Endothelial cell (in vitro differentiated cells): ENCODE measurements at places on chromosomes 5 and 9. TPM values are rescaled to one million over a fixed set of nuclear protein-coding genes. Genes with fewer than 3 reads are reported as not detected.

Gene COL23A1
- 75.2 TPM for total RNA-seq

Gene C9orf72
- 14.7 TPM for total RNA-seq

Gene SRP19
- 42.7 TPM for total RNA-seq

Gene SLC1A3
- 4.0 TPM for total RNA-seq

Gene ACOT12
- total RNA-seq = not detected

Gene SHC3
- 6.5 TPM for total RNA-seq

Gene INSL6
- total RNA-seq = not detected

DNA sequence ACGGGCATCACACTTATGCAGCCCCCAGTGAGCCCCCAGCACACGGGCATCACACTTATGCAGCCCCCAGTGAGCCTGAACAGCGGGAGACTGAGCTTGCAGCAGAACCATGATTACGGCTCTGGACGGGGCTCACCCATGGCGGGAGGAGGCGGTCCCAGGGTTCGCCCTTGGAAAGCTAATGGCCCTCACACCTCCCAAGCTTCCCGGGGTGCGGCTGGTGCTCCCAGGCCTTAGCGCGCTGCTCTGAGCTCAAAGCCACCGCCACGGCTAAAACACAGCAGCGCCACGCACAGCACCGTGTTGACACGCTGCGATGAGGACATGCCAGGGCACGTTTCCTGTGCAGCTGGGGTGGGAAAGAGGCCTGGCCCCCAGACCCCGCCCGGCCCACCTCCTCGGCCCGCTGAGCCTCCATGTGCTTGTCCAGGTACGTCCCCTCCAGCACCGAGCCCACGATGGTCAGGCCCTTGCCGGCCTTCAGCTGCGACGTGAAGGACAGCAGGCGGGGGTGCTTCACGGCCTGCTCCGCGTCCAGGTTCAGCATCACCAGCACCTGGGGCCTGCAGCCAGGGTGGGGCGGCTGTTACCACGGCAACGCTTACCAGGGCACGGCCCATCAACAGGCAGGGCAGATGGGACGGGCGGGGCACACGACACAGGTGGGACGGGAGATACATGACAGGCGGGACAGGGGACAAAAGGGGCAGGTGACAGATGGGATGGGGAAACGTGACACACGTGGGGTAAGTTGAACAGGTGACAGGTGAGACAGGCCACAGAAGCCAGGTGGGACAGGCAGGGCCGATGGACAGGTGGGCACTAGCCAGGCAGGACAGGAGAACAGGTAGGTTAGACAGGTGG, 38.4 kb downstream of the SLC12A7 start:
- peaks cover 3% of the 10 kb centered on the region for H3K27me3 ChIP-seq
- peaks cover 2% of the 10 kb centered on the region for H3K36me3 ChIP-seq
- DNase-seq = no peak
- no peak overlapping the region for H3K27ac ChIP-seq

DNA sequence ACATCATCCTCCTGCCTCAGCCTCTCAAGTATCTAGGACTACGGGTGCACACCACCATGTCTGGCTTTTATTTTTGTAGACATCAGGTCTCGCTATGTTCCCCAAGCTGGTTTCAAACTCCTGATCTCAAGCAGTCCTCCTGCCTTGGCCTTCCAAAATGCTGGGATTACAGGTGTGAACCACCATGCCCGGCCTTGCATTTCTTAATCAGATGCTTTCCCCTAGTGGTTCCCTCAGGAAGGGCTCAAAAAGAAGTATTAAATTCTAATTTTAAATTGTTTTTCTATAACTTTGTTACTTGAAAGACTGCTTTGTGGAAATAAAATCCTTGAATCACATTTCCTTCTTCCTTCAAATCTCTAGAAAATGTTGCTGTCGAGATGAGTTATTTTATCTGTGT, 79.5 kb upstream of the ROR2 start:
- no peaks in the 10 kb centered on the region for H3K27me3 ChIP-seq
- H3K4me3 ChIP-seq = no peak overlapping the region
- peaks cover 16% of the 10 kb centered on the region for H3K4me1 ChIP-seq
- H3K36me3 ChIP-seq = peaks cover 8% of the 10 kb centered on the region
- H3K27ac ChIP-seq = no peak overlapping the region

DNA sequence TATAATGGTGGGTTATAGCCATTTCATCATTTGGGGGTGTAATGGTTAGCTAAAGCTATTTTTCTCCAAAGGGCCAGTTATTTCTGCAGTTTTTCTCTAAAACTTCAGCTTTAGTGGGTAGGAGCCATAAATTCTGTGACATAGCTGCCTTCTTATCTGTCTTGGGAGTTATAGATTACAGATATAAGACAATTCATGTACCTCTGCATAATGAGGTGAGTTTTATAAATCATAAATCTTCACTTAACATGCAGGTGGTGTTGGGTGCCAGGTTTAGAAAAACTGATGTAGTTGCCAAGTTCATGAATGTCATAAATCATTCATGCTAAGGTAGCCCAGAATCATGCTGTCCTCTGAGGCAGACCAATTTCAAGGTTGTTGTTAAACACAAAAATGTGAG, 10.0 kb upstream of the HSPA9 start:
- no peaks in the 10 kb centered on the region for H3K4me1 ChIP-seq
- H3K4me3 ChIP-seq = no peak overlapping the region
- no peak overlapping the region for H3K27ac ChIP-seq
- peaks cover 9% of the 10 kb centered on the region for H3K27me3 ChIP-seq
- no peaks in the 10 kb centered on the region for H3K36me3 ChIP-seq
- no peak for DNase-seq

DNA sequence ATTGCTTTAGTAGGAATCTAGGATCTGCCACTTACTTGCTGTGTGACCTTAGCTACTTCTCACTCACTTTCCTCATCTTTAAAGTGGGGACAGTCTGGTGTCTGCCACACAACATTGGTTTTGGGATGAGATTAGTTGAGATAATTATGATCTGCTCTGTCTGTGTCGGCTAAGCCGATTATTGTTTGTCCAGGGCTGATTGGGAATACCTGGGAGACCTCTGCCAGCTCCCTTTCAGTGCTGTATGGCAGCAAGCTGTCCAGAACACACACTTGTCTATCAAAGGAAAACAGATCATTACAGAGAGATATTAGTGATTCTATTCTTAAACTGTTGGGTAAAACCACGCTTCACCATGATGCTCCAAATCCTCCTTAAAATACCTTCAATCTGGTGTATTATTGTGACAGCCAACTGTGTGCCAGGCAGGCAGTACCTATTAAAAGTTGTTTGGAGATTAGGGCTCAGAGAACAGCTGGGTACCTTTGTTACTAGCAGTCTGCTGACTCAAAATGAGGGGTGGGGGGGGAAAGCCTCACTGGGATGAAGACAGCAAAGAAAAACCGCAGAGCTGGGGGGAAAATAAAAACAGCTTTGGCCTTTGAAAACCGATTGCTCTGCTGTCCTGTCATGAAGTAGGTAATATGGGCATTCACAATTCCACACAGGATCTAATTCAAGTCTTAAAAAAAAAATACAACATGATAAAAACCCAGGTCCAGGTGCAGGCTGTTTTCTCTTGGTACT, 458.4 kb upstream of the C9orf72 start:
- peaks cover 5% of the 10 kb centered on the region for H3K4me1 ChIP-seq
- no peak overlapping the region for H3K4me3 ChIP-seq
- H3K27me3 ChIP-seq = no peaks in the 10 kb centered on the region

GRCh38 chr9:6955251-6955921, 197.6 kb downstream of the KDM4C start:
- DNase-seq = no peak
- no peaks in the 10 kb centered on the region for H3K36me3 ChIP-seq
- no peak overlapping the region for H3K4me3 ChIP-seq
- no peak overlapping the region for H3K27ac ChIP-seq
- no peaks in the 10 kb centered on the region for H3K27me3 ChIP-seq
- H3K4me1 ChIP-seq = peaks cover 5% of the 10 kb centered on the region

- no peaks in the 10 kb centered on the region for H3K36me3 ChIP-seq
- H3K27me3 ChIP-seq = no peaks in the 10 kb centered on the region
- no peak for DNase-seq
- no peak overlapping the region for H3K4me3 ChIP-seq
- no peaks in the 10 kb centered on the region for H3K4me1 ChIP-seq
Measured at GRCh38 chr9:69293156-69293555, 31.9 kb upstream of the ENTREP1 start.

- H3K27me3 ChIP-seq = no peaks in the 10 kb centered on the region
- no peak overlapping the region for H3K27ac ChIP-seq
- H3K4me3 ChIP-seq = no peak overlapping the region
- no peaks in the 10 kb centered on the region for H3K36me3 ChIP-seq
Measured at GRCh38 chr5:89388872-89389271, 505.9 kb upstream of the MEF2C start.

- H3K4me1 ChIP-seq = no peaks in the 10 kb centered on the region
- no peak for DNase-seq
- H3K36me3 ChIP-seq = no peaks in the 10 kb centered on the region
- no peak overlapping the region for H3K4me3 ChIP-seq
- H3K27ac ChIP-seq = no peak overlapping the region
- no peaks in the 10 kb centered on the region for H3K27me3 ChIP-seq
Measured at GRCh38 chr5:88509403-88509802, 240.8 kb upstream of the TMEM161B start.

- H3K4me1 ChIP-seq = peaks cover 36% of the 10 kb centered on the region
- no peak overlapping the region for H3K4me3 ChIP-seq
- H3K36me3 ChIP-seq = no peaks in the 10 kb centered on the region
- no peak overlapping the region for H3K27ac ChIP-seq
- DNase-seq = no peak
Measured at GRCh38 chr5:128772356-128772755, 192.9 kb upstream of the SLC27A6 start.
